ENCODE measurements at places on chromosomes 3 and 15. TPM values are rescaled to one million over a fixed set of nuclear protein-coding genes. Genes with fewer than 3 reads are reported as not detected.

TMEM45A gene
- total RNA-seq: 160 TPM

ZNF385D gene
- total RNA-seq: 1.2 TPM

SMCO1 gene
- not detected for total RNA-seq

THAP10 gene
- total RNA-seq: 1.7 TPM

ST3GAL6 gene
- total RNA-seq: 19.9 TPM

SKOR1 gene
- total RNA-seq: 0.17 TPM

PIK3CA gene
- total RNA-seq: 28.5 TPM

GRIP2 gene
- 0.46 TPM for total RNA-seq

GPR87 gene
- total RNA-seq: not detected
